Right atrium auricular region (tissue), 2 donors: ENCODE measurements at places on chromosomes 5 and 9. TPM values are rescaled to one million over a fixed set of nuclear protein-coding genes. Genes with fewer than 3 reads are reported as not detected.

SLC6A19 gene
- not detected for total RNA-seq

SLC46A2 gene
- not detected for total RNA-seq

CCNO gene
- total RNA-seq, result 0.28 TPM

DNA sequence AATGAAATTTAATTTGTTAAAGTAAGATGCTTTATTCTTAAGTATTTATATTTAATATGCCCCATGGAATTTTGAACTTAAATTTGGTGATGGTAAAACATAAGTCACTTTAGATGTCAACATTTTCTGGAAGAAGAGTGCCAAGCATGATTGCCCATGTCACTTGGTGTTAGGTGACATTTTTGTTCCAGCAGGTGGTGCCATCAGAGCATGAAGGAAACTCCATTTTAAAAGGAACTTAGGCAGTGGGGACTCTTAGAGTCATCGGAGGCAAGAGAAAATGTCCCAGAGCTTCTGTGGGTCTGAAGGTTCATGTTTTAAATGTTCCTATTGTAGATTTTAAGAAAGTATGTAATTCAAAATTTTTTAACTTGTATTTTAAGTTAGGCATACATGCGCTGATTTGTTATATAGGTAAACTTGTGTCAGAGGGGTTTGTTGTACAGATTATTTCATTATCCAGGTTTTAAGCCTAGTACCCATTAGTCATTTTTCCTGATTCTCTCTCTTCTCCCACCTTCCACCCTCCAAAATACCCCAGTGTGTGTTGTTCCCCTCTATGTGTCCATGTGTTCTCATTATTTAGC, 789.3 kb downstream of the SEMA5A start:
- DNase-seq, result no peak

- no peak for DNase-seq
Observed at GRCh38 chr5:184471-184870, 6.8 kb upstream of the LRRC14B start.

- DNase-seq, result no peak
Observed at GRCh38 chr9:36867672-36868471, 166.2 kb downstream of the PAX5 start.
